ENCODE measurements at places on chromosomes 1 and 21. TPM values are rescaled to one million over a fixed set of nuclear protein-coding genes. Genes with fewer than 3 reads are reported as not detected.

The KIF21B gene
- polyA plus RNA-seq: 0.73 TPM

The DENND2C gene
- polyA plus RNA-seq: 10.1 TPM

DNA sequence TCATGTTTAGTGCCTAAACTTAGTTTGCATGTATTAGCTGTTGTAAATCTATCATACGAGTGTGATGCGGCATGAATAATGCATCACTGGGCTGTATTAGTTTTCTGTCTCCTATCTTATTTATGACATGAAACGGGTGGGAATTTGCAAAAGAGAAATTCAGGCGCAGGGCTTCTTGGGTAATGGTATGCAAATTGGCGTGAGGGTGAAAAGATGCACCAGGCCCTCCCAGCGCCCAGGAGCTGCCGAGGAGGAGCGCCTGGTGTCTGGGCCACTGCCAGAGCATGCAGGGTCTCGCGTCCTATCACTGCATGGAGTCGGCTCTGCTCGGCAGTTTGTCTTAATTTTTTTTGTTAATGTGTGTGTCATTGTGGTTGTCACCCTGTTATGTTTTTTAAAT is 82.9 kb upstream of the ACTL8 start:
- no peak for DNase-seq

The FASLG gene
- polyA plus RNA-seq: 0.25 TPM

The KANK4 gene
- 10.1 TPM for polyA plus RNA-seq

- no peak for DNase-seq
Observed at GRCh38 chr1:3415260-3416090, 39.0 kb upstream of the ARHGEF16 start.

DNA sequence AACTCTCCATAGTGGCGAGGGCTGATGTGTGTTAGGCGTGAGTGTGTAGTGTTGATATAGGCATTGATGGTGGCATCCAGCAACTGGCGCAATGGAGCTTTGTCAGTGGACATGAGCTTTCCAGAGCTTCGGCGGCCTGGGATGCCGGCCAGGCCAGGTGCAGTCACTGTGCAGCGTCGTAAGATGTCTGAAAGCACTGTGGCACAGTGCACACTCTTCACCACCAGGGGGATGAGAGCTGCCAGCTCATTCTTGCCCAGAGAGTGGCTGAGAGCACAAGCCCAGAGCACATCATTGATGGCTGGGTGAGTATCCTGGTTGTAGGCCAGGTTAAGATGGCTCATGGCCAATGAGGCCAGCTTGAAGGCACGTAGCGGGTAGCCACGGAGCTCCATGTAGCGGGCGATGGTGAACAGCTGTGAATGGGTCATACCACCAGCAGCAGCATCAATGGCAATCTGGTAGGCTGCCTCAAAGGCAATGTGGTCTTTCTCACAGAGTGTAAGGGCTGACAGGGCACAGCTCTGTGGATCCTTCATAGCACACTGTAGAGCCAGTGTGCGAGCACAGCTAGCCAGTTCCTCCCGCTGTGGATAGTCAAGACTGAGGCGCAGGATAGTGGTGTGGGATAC is 6.7 kb downstream of the UROD start:
- DNase-seq: no peak

The LMO4 gene
- polyA plus RNA-seq: 46.6 TPM

The LAD1 gene
- polyA plus RNA-seq: 11.9 TPM

DNA sequence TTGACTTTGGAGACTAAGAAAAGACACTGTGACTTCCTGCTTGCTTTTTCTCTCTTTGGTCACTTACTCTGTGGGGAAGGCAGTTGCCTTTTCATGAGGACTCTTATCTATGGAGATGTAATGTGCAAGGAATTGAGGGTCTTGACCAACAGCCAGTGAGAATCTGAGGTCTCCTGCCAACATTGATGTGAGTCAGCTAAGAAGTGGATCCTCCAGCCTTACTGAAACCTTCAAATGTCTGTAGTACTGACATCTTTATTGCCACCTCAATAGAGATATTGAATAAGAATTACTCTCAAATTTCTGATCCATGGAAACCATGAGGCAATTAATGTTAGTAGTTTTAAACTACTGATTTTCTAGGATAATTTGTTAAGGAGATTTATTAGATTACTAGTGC is 598.4 kb downstream of the ADGRL2 start:
- no peak for DNase-seq
